ENCODE measurements at places on chromosomes 5 and 9.

DNA sequence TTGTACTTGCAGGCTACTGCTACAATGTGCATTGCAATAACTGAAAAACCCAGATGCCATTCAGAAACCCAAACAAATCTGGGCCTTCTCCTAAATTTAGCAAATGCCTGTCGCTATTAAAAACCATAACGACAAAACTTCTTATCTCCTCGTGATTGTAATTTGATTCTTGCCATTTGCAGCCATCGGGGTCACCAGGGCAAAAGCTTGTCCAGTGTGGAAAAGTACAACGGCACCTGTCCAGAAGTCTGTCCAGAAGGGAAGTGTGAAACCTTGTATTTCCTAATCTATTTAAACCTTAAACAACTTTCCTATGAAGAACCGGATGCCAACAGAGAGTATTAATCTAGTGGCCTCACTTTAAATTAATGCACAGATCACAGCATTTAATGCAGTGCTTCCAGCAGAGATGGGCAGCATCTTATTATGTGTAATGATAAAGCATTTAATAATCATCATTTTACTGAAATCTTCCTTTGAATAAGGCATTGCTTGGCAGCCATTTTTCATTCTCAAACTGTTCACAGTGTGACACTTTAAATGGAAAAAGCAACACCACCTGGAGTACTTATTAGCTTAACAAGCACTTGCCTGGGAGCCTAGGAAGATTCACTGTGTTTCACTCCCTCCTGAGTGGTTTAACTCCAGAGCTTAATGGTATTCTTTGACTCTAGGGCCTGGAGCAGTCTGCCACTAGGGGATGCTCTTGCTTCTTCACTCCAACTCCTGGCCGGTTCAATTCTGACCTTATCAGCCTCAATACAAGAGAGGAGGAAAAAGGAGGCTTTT lies 4.9 kb upstream of the C7 start:
- no peak for DNase-seq

DNA sequence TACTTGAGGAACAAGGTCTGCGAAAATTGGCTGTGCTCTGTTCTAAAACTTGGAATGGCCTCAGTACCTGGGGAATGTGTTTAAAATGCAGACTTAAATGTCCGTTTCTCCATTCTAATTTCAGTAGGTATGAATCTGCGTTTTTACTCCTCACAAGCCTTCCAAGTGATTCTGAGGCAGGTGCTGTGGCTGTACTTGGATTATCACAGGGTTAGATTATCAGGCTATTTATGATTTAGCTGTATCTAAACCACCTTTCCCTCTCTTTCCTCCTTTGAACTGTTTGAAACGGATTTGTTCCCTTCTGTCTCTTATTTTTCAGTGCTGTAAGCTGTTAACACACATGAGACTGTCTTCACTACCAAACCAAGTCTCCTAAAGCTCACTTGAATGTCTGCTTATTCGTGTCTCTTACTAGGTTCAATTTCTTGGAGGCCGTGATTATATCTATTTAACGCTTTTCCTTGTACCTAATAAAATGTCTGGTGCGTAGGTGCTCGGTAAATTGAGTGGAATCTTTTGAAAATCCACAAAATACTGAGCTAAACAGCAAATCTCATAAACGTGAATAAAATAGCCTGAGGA lies 714 bp upstream of the CETN3 start:
- no peak for DNase-seq

DNA sequence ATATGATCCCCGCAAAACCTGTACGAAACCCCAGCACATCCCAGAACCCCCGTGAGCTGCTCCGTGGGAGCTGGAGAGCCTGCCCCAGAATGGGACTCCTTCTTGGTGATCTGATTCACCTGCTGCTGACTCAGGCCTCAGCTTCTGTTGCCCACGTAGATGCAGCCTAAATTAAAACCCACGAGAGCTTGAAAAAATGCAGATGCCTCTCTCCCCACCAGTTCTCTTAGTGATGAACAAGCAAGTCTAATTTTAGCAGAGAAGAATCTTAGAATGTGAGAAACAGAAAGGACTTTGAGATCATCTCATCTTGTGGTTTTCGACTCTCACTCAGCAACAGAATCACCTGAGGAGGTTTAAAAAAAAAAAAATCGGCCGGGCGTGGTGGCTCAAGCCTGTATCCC lies 57.6 kb downstream of the TMOD1 start:
- DNase-seq: no peak

DNA sequence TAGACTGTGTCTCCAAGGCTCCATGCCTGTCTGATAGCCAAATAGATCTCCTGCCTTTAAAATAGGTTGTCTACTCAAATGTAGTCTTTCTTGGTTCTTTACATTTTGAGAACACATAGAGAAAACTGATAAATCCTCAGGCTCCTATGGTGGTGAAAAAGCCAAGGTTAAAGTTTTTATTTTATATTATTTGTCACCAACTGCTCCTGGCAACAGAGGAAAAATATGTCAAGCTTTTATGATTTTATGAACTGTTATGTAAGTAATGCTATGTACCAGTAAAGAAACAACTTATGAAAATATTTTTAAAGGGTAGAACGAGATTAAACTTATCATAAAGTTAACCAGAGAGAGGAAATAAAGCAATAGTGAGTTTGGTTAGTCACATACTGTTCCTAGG lies 222.8 kb downstream of the NR2F1-AS1 start:
- no peak for DNase-seq

DNA sequence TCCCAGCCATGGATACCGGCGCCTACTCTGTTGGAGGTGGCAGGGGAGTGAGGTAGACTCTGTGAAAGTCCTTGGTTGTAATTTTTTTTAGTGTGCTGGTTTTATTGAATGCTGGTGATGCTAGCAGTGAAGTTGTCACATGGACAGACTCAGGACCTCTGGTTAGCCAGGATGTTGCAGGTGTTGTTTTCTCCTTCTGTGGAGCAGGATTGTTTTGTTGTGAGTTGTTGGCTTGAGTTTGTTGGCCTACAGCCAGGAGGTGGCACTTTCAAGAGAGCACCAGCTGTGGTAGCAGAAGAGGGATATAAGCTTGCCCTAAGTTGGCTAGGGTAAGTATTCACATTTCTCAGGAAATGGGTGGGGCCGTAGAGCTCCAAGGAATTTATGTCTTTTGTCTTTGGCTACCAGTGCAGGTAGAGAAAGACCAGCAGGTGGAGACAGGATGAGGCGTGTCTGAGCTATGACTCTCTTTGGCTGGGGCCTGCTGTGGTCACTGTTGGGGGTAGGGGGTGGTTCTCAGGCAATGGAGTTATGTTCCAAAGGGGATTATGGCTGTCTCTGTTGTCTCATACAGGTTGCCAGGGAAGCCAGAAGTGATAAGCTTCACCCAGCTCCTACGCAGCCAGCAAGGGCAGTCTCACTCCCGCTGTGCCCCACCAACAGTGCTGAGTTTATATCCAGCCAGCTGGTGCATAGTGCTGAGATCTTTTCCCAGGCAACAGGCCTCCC lies 248.7 kb downstream of the TAF11L14 start:
- DNase-seq: no peak

- DNase-seq: no peak
These were observed 48.8 kb downstream of the TARS1 start for GRCh38 chr5:33489481-33490067.

DNA sequence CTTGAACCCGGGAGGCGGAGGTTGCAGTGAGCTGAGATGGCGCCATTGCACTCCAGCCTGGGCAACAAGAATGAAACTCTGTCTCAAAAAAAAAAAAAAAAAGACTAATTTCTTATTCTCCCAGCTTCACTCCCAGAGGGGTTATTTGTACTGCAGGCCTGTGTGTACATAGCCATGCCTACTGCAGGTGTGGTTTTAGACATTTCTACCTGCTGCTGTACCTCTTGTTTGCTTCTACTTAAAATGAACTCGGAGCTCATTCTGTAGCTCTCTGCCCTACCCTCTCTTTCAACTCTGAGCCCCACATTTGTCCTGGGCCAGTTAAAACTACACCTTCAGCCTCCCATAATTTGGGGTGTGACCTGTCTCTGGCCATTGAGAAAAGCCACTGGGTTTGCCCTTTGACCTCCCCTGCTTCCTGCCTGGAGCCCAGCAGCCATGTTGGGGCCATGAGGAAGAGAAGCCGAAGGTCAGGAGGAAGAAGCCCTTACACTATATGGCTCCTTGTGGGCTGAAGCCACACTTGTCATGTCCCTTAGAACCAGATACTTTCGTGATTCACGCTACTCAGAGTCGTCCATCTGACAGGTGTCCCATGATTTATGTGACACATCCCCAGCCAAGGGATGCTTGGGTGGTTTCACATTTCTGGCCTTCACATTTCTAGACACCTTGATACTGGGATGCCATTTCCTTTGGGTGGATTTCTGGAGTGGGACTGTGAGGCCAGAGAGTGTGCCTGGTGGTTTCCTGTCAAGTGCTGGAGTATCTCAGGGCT lies 9.4 kb upstream of the CARD19 start:
- no peak for DNase-seq

DNA sequence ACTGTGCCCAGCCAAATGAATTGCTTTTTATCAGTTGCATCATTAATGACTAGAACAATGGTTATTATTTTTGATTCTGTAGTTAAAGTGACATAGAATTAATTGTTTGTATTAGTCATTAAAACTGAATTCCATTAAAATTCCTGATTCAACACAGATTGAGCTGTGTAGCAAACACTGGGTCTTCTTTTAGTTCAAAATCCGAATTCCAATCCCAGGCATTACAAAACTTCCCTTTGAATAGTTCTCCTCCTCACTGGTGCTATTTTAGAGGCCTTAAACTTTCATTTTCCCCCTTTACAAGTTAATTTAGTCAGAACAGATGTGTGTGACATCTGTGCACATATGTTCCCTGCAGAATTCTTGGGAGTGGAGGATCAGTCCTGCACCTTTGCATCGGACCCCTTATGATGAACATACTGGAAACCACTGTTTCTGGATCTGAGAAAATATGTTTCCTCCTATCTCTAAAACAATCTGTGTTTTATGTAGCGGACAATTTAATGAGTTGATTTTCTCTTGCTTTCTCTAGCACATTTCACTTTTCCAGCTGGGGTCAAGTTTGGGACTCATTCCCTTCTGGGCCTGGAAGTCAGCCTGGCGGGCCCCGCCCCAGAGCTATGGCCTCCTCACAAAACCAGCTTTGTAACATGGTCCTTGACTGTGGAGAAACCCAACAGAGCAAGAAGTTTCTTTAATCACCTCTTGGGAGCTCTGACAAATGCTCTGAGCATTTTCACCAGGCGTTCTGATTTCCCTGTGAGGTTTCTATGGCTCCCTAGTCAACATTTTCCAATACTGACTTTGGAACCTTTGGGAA lies 87.9 kb upstream of the MAMDC2 start:
- DNase-seq: no peak

GRCh38 chr9:31393240-31393639 lies 991.2 kb upstream of the ACO1 start:
- DNase-seq: no peak

GRCh38 chr5:32042551-32042961 lies 131.6 kb downstream of the GOLPH3 start:
- no peak for DNase-seq

DNA sequence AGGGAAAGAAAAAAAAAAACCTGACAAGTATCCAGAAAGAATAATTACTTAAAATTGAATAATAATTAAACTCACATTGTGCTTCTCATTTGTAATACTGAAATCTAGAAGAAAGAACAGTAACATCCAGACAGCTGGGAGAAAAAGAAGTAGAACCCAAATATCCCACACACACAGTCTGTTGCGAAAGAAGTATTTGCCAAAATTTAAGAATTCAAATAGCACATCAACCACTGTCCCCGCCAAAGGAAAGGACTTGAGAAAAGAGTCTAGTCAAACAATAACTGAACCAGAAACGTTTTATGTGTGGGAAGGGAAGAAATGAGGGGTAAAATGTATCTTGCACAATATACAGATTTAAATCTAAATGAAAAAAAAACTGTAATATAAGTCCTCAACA lies 202.8 kb downstream of the MLLT3 start:
- no peak for DNase-seq

GRCh38 chr9:38309324-38310195 lies 82.9 kb upstream of the ALDH1B1 start:
- DNase-seq: no peak

DNA sequence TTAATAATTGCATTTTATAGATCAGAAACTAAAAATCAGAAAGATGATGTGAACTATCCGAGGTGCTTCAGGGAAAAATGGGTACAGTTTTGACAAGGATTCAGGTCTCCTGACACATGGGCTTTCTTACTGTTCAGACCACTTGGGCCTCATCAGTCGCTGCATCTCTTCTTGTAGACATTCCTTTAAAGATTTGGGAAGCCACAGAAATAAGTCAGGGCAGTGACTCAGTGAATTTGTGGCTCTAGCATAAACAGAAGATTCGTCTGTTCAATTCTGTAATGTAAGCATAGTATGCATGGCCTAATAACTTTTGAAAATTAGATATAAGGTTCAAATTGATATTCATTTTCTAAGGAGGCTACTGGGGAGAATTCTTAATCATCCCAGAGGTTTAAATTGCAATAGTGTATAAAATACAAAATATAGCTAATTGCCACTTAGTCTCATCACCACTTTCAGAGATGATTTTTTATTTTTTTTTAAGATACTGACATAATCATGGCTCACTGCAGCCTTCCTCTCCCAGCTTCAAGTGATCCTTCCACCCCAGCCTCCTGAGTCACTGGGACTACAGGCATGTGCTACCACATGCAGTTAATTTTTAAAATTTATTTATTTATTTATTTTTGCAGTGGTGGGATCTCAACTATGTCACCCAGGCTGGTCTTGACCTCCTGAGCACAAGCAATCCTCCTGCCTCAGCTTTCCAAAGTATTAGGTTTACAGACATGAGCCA lies 48.9 kb downstream of the RASEF start:
- no peak for DNase-seq

DNA sequence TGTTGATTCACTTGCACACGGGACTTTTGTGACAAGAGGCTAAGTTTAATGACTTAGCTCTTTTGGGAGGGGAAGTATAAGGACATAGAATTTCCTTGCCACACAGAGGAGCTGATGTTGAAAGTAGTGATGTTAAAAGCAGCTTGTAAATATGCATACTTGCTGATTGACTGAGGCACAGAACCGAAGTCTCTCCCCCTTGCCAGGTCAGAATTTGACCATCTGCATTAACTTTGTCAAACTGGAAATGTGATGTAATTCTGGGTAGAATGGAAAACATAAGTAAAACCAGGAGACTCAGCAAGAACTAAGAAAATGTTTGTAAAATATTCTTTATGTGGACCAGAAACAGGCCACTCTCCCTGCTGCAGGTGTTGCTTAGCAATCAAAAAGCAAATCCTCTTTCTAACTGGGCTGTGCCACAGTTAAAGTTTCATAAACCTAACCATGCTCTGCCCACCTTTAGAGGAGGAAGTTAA lies 284.2 kb downstream of the NR3C1 start:
- no peak for DNase-seq

GRCh38 chr5:173866243-173866857 lies 21.8 kb upstream of the CPEB4 start:
- no peak for DNase-seq

GRCh38 chr9:18060269-18060934 lies 413.6 kb upstream of the ADAMTSL1 start:
- DNase-seq: no peak

DNA sequence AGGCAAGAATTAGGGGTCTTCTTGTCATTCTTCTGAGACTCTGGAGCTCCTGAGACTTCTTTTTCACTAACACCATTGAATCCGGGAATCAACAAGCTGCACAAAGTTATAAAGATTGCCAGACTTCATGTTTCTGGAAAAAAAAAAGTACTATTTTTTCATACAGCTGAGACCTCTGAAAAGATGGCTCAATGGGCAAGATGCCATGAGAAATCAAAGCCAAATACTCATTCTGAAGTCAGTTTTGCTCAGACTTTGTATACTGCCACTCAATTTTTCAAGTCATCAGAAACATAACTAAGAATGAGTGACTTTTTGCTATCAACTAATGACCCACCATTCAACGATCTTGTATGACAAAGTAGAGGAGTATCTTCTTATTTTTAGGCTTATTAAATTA lies 512.0 kb downstream of the RAB3C start:
- no peak for DNase-seq

Data from activated CD4-positive, alpha-beta T cell treated with anti-CD3 and anti-CD28 coated beads for 24 hours (primary cell).